Kidney capillary endothelial cell (primary cell): ENCODE measurements at places on chromosomes 3 and 15.

DNA sequence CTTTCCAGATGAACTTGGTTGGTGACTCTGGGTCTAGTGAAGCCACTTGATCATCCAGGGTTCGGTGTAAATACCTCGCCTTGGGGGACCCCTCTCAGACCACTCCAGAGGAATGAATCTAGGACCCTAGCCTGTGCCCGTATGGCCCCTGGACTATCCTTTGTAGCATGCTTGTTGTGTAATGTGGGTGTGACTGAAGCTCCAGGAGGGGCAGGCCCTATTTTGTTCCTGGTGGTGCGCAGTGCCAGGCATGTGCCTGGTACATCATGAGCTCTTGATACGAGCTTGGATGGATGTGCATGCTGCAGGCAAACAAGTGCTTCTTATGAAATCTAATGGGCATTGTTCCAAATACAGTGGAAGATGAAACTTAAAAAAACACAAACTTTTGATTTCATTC is 82.8 kb downstream of the EBLN2 start:
- no peak for DNase-seq

DNA sequence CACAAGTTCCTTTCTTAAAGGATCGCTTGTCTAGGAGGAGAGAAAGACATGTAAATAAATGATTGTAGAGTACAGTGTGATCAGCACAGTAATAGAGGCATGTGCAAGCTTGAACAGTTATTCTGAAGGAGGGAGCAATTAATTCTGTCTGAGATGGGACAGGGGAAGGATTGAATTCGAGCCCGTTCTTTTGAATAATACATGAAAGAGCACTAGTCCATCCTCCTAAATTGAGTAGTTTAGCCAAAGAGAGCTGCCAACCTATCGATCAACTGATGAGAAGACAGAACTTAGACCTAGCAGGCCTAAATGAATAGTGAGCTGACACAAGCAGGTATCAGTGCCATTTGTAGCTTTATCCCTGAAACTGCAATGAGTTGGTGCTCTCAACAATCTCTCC is 142.4 kb downstream of the ROBO2 start:
- DNase-seq = no peak

DNA sequence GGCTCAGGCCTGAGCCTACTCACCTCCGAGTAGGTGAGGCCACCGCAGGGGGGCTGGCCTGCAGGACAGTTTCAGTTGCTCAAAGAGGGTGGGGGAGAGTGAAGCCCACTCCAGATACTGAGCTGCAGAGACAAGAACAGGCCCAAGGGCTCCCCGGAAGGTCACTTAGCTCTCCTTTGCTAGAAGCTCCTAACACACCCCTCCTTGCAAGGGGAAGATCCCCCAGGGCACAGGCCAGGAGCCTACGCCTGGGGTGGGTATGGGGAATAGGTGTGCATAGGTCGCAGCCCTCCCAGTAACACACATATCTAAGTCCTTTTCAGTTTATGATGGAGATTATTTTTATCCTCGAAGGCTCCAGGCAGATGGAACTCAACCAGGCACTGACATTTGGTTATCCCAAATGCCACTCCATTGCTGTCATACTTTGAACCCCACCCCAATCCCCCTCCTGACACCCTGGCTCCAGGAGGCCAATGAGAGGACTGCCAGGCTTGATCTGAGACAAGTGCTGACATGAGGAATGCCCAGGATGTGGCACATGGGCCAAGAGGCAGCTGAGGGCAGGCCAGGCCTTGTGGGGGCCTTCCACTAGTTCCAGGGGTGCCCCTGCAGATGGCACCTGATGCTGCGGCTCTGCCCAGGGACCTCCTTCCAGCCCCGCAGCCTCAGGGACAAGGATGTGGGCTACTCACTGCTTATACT is 1.1 kb upstream of the MUSTN1 start:
- no peak for DNase-seq

GRCh38 chr3:148717885-148718561 is 20.3 kb downstream of the AGTR1 start:
- DNase-seq = no peak

DNA sequence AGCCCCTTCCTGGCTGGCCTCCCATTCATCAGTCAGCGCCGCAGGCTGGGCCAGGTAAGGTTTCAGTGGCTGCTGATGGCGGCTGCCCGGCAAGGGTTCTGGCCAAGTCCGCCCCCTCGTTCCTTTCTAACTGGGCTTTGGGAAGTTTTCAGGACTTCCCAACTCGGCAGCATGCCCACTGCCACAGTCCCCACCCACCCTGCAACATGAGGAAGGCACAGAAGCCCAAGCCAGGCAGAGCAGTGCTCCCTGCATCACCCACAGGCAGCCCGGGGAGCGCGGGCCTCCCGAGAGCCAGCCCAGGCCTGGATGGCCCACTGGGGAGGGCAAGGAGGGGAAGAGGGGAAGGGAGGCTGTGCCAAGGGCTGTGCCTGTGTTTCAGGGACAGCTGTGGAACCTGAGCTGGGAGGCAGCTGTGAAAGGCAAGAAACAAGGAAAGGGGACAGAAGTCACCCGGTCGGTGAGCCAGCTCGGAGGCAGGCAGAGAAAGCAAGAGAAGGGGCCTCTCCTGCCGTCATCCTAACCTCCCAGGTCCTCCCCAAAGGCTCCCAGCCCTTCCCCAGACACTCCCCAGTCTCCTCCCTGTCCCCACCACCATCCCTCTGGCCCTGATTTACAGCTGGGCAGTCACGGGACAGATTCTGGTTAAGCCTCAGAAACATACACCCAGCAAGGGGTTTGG is 73.9 kb downstream of the CPN2 start:
- no peak for DNase-seq

- no peak for DNase-seq
Measured at GRCh38 chr3:183435661-183436060, 7.2 kb upstream of the MCF2L2 start.

GRCh38 chr3:13863965-13864595 is 15.8 kb downstream of the WNT7A start:
- DNase-seq = no peak

GRCh38 chr3:31917303-31918005 is 63.6 kb downstream of the OSBPL10 start:
- DNase-seq = no peak

GRCh38 chr3:190737446-190737845 is 125.0 kb downstream of the GMNC start:
- DNase-seq = no peak
